HT-29 (cell line): ENCODE measurements at places on chromosomes 3 and 15.

- no peak for DNase-seq
These were observed 30.5 kb upstream of the SRGAP3 start for GRCh38 chr3:9279966-9280365.

DNA sequence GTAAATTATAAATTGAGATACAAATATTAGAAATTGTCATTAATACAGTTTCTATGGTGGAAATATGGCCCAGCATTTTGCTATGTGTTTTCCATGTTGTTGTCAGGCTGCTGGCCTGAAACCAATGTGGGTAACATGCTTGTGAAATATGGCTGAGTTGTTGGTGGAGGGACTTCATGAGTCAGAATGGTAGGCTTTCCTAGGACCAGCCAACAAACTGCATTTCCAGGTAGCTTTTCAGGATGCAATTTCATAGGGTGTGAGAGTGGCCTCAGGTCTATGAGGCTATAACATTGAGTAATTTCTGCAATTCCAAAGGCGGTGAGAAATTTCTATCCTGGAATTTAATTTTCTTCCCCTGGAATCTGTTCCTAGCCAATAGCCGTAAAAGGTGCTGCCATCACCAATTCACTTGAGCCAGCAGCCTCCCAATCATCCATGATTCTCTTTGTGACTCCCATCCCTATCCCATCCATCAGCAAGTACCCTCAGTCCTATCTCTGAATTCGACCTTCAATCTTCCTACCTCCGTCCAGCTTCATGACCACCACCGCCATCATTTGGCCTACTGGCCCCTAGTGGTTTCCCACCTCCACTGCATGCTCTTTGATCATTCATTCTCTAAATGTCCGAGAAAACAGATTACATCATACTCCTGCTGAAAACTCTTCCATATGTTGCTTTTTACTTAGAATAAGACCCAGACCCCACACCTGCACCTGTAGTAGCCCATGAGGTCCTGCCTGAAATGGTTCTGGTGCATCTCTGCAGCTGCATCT lies 276.6 kb upstream of the CFAP20DC start:
- peak; percentile 23 for DNase-seq

DNA sequence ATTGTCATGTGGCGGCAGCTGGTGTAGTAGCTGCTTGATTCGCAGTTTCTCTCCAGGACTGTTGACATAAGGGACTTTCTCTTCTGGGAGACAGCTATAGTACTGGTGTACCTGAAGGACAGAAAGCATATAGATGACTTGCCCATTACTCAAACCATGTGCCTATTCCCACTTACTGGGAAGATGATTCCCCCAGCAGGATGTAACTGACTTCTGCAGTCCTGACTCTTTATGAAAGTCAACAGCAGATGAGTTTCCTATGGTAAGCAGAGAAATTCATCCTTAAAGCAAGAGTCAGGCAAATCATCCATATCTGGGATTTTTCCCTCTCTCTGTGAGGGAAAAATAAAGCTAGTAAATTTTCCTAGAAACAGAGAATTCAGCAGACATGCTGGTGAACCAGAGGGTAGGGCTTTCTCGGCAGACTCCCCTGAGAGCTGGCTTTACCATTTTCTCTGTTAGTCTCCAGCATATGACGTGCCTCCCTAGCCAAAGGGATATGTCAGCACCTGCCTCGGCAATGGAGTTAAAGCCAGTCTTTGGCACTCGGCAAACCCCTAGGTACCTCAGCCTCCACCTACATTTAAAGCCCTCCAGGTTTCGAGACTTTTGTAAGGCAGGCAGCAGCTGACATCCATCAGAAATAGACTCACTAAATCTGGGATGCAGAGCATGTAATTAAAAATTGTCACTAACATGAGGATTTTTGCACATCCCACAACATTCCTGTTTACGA lies 62.1 kb downstream of the PRICKLE2 start:
- DNase-seq = no peak

- DNase-seq = no peak
These were observed 255.6 kb downstream of the ZNF621 start for GRCh38 chr3:40780291-40780924.

- DNase-seq = no peak
These were observed 158.2 kb upstream of the ABI3BP start for GRCh38 chr3:101151286-101151913.

GRCh38 chr3:72295962-72296450 lies 511.1 kb upstream of the PROK2 start:
- no peak for DNase-seq

GRCh38 chr15:38534691-38535090 lies 29.9 kb downstream of the RASGRP1 start:
- DNase-seq = no peak

- no peak for DNase-seq
These were observed 61.6 kb upstream of the EIF1B start for GRCh38 chr3:40247714-40248454.

GRCh38 chr3:152226176-152226575 lies 42.6 kb upstream of the MBNL1 start:
- no peak for DNase-seq

DNA sequence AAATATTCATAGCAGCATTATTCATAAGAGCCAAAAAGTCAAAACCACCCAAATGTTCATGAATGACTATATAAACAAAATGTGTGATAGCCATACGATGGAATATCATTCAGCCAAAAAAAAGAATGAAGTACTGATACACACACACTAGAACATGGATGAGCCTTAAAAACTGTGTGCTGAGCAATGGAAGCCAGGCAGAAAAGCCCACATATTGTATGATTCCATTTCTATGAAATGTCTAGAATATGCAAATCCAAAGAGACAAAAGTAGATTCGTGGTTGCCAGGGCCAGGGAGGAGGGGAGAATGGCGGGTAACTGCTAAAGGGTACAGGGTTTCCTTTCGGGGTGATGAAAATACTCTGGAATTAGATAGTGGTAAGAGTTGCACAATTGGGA lies 37.2 kb upstream of the LINGO1 start:
- no peak for DNase-seq
